ENCODE measurements at places on chromosomes 3 and 15.

DNA sequence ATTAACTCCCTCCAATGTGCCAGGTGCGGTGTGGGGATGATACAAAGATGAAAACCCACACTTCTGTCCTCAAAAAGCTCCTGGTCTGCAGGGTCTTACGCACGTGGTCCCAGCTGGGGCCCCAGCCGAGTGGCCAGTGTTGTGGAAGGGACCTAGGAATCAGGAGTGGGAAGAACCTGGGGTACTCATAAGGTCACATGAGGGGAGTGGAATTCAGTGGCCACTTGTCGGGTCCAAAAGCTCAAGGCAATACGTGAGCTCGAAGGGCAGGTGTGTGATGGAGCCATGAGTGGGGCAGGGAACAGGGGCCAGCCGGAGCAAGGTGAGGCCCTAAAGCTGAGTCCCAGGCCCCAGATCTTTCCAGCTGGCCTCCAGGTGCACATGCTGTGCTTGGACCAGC is 260.0 kb upstream of the LYSMD4 start:
- no peak for DNase-seq

DNA sequence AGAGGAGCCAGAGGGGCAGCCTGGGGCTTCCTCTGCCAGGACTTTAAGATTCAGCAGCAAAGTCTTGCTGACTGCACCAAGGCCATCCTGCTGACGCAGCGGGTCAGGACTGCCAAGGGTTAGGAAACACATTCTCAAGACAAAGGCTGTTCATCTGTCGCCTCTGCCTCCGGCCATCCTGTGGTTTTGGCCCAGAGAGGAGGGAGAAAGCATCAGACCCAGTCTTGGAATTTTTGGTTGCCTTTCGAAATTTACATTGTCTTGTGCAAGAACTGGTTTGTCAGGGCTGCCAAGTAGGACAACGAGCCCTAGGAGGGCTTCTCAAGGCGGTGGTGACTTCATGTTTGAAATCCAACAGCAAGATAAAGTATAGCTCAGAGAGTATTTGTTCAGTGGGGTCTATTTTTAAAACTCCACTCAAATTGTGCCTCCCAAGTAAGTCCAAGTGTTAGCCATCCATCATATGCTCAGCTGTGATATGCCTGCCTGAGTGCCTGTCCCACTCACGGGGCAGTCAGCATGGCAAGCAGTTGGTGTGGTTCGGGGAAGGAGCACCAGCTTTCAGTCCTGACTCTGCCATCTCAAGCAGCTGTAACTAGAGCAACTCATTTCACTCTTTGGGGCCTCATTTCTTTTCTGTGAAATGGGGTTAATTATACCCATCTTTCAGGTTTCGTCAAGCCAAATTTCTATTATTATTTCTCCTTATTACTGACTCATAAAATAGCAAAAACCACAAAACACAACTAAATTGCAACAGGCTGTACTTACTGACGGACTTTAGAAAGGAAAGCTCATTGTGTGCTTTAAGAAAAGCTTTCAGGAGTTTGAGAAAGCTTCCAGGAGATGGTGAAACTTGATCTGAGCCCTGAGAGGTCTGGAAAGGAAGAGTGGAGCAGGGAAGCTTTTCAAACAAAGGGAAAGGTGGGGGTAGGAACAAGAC is 42.4 kb upstream of the RHO start:
- DNase-seq, result peak; percentile 75

DNA sequence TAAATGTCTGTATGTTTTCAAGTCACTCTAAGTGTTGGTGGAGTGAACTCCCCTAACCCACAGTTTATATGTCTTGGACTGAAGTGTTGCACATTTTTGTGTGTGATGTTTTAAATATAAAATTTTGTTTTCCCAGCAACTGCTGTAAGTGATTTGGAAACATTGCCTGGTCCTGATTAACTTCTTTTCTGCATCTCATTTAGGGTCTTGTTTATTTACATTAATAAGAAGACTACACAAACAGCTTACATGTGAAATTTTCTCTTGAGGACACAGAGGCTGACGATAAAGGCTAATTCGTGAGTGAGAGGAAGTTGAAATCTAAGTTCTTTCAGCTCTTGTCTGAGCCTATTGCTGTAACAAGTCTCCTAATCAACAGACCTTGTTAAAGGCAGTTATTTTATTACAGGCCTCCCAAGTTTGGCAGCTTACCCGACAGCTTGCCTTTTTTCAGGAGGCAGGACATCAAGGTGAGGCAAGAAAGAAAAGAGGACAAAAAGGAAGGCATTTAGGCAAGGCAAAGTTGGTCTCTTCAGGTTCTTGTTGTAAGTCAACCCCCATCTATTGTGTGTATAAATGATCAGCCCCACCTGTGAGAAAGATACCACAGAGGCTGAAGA is 177.7 kb upstream of the NR2E3 start:
- no peak for DNase-seq

- no peak for DNase-seq
Observed at GRCh38 chr15:40823572-40824343, 4.8 kb downstream of the PPP1R14D start.

GRCh38 chr15:25768271-25768670 is 94.9 kb downstream of the ATP10A start:
- DNase-seq, result no peak

- no peak for DNase-seq
Observed at GRCh38 chr15:80531796-80532195, 127.6 kb downstream of the ARNT2 start.

DNA sequence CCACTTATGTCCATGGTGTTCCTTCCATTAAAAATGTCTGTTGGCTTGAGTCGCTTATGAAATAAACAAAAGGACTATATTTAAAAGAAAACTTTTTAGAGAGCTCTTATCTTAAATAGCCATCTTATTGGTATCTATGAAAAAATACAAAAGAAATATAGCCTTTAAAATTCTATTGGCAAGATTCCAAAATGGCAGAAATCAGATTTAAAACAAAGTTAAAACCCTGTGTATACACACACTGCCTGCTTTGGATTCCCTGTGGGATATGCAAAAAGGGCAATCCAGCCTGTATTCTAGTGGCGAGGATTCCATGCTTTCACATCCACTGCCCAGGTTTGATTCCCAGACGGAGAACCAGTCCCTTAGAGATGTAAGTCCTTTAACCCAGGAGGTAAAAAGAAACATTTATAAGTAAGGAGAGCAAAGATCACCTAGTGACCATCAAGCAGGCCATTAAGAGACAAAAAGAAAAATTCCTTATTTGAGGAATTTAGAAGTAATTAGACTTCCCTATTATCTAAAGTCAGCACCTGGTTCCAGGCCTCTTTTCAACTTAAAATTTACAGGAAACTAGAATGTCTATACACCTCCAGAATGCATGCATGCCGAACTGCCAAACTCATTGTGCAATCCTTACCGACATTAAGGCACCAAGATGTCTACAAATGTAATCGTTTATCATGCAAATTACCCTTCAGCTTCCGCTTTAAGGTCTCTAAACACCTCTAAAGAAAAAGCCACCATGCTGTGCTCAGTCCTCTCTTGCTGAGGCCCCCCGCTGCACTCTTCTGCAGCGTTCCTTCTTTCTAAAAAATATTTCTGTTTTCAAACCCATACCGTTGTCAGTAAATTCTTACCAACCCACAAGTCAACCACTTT is 69.6 kb upstream of the STRIT1 start:
- DNase-seq, result no peak

DNA sequence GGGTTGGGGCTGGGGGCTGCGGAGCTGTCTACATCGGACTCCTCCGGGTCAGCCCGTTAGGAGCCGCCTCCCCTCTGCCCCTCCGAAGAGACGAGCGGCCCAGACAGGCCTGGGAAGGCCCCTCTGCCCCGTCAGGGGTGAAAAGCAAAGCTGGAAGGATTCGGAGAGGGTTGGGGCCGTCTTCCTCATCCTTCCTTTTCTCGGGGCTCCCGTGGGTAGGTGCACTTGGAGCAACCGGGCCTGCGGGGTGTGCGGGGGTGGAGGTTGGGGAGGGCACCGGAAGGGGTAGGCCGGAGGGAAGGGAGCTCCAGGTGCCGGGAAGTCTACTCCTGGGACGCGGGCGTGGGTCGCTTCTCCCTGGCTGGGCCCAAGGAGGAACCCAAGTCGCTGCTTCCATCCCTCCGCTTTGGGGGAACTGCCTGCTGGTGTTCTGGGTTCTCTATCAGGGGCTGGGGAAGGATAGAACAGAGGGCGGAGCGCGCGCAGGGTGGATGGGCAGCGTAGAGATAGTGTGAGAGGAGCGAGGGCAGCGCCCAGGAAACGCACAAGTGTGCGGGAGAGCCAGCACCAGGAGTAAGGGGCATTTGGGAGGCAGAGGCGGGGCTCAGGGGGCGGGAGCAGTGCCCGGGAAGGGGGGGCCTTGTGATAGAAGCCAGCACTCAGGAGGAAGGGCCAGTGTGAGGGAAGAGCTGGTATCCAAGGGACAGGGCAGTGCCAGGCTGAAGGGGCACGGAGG is 590 bp downstream of the POLR2H start:
- DNase-seq, result peak; percentile 71

GRCh38 chr15:69219690-69220089 is 59.3 kb downstream of the GLCE start:
- DNase-seq, result no peak

DNA sequence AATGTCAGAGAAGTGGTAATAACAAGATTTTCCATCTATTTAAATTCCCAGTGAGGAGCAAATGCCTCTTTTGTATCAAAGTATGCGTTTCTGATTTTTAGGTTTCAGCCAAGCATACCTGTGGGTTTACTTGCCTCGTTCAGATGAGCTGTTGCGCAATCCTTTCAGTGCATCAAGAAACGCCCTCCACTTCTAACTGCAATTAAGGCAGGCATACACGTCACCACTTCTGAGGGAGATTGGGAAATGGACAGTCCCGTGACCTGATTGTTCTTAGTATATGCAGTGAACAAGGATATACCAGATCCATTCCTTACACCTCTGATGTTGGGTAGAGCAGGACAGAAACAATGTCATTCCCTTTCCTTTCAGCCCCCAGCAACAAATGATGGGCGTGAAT is 219.0 kb downstream of the ITPR1 start:
- DNase-seq, result no peak

- DNase-seq, result peak; percentile 40
Observed at GRCh38 chr15:92097474-92098178, 244.1 kb downstream of the SLCO3A1 start.

GRCh38 chr15:57472861-57473260 is 96.6 kb downstream of the CGNL1 start:
- no peak for DNase-seq

DNA sequence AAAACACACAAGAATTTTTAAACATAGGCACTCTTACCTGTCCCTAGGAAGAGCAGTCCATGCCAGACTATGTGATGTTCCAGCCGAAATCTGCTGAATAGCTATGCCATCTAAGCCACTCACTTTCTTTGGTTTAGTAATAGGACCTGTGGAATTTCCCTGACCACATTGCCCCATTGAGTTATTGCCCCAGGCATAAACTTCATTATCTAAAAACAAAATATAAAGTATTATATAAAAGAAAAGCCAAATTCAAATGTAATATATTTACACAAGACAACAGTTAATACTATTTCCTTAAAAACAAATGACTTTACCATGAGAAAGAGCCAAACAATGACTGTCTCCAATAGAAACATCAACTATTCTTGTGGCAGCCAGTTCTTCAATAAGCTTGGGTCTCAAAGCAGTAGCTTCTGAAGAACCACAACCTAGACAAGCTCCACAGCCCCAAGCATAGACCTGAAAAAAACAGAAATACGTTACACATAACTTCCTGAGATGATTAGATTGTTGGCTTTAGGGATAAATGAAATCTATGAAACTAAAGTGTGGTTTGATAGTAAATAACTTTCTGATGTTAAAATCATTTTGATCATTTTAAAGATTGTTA is 84.3 kb downstream of the HERC1 start:
- DNase-seq, result no peak

DNA sequence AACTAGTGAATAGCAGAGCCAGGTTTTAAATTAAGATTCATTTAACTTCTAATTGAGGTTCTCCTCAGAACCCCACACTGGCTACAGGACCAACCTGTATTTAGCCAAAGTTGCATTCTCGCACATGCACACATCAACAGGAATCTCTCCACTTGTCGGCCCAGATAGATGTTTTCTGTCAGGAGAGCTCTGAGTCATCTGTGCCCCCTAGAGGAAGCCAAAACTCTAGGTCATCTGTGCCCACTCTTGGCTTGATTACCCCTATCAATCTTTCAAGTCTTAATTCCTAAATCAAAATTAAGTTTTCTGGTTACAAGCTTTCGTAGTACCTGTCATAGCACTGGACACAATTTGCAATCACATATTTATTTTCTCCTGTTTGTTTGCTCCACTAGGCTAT is 104.9 kb upstream of the EOMES start:
- no peak for DNase-seq

DNA sequence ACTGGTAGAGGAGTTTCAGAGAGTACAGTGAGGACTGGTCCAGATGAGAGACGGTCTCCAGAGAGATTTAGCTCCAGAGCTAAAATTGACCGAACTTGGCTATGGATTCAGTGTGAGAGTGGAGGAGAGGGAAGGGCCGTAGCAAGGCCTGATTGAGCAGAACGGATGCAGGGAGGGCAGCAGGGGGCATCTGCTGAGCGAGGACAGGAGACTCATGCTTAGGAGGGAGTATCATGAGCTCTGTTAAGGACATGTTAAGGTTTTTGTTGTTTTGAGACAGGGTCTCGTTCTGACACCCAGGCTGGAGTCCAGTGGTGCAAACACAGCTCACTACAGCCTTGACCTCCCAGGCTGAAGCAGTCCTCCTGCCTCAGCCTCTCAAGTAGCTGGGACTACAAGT is 7.7 kb upstream of the LMAN1L start:
- DNase-seq, result no peak

GRCh38 chr15:62969442-62970089 is 73.0 kb upstream of the TPM1 start:
- no peak for DNase-seq

GRCh38 chr15:64763021-64763420 is 12.4 kb downstream of the RBPMS2 start:
- DNase-seq, result no peak

GRCh38 chr3:176055836-176056235 is 1141.4 kb downstream of the TBL1XR1 start:
- peak; percentile 20 for DNase-seq

DNA sequence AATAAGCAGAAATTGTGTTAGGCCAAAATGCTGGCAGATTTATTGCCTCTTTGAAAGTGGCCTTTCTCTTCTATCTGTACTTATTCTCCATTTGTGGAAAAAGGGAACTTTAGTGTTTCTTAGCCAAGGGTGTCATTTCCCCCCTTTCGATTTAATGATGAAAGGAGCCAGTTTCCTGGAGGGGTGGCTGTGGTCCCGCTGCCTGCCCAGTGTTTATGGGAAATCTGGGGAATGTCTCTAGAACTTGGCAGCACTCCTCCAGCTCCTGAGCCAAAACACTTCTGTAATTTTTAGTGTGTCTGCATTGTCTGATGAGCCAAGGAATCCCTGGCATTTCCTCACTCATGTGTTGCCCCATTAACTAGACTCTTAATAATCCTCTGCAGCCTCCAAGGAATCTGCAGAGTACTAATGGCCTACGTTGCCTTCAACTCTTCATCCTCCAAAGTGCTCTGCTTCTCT is 448.8 kb downstream of the GRM7 start:
- peak; percentile 62 for DNase-seq

GRCh38 chr3:10017636-10018292 is 8.5 kb upstream of the FANCD2 start:
- DNase-seq, result peak; percentile 80

GRCh38 chr3:88084097-88084501 is 25.0 kb downstream of the ZNF654 start:
- no peak for DNase-seq
